ENCODE measurements at places on chromosomes 11 and 22.

DNA sequence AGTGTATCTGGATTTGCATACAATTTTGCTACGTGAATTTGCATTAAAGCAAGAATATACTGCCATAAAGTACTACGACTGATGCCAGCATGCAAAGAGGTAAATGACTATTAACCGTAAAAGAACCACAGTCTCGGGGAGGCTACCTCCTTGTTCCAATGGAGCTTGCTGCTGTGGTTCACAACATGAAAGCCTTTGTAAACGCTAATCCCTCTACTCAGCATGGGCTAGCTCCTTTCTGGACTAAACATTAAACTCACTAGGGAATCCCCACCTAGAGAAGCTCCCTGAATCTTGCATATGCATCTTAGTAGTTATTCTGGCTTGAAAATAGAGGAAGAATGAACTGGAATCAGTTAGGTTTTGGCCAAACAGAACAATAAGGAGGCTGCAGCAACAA is 60.5 kb upstream of the ARHGAP32 start:
- no peak for DNase-seq

DNA sequence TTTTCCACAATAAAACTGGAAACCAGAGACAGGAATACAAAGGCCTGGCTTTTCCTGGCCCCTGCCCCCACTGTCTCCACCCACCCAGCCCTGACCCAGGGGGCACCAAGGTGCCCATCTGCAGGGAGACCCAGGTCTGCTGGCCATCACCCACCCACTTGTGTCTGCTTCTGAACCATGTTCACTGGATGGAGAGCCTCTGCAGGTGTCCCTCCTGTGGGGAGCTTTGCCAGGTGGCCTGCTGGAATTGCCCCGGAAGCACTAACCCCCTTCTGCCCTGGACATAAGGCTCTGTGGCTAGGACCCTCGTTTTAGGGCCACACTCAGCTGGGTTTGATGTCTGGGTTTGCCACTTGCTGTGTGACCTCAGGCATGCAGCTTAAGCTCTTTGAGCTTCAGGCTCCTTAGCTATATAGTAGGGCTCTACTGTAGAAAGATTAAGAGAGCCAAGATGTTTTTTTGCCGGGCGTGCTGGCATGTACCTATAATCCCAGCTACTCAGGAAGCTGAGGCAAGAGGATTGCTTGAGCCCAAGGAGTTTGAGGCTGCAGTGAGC is 3.9 kb downstream of the SCARF2 start:
- no peak for DNase-seq

DNA sequence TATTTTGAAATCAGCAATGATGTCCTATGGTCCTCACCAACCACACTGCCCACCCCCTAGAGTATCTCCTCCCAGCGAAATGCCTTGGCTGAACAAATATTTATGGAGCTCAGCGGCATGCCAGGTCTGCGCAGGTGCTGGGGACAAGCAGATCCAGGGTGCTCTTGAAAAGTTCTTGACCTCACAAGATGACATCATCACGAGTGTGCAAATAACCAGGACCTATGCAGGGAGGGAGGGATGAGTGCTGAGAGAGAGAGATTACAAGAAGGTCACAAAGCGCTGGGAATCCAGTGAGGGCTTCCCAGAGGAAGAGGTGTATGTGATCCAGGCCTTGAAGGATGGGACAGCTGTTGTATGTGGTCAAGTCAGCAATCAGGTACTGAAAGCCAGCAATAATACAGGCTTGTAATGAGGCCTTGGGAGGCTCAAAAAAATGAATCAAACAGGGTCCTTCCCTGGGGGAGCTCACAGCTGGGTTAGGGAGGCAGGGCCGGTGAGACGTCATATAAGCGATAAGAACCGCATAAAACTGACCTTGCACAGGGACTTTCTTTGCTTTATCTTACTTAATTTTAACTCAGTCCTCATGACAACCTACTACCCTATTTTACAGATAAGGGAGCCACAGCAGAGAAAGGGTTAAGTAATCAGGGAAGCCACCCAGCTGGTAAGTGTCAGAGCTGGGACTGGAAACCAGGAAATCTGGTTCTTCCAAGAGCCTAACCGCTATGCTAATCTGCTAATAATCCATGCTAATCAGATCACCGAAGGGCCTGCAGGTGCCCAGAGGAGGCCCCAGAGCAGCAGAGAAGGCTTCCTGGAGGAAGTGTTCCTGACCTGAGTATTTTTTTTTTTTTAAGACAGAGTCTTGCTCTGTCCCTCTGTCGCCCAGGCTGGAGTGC is 8.2 kb downstream of the ARRB1 start:
- no peak for DNase-seq

DNA sequence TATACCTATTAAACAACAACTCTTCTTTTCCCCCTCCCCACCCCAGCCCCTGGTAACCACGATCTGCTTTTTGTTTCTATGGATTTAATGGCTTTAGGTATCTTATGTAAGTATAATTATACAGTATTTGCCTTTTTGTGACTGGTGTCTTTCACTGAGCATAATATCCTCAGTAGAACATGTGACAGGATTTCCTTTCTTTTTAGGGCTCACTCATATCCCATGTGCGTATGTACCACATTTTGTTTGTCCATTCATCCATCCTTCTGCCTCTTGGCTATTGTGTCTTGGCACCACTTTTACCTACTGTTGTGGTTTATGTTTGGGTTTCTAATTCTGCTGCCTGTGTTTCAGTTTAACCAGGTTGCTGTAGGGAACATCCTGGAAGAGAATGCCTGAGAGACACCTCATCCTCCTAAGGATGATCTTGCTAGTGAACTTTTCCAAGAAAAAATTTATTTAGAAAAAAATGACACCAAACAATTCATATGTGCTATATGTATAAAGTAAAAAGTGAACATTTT is 77.6 kb upstream of the SESN3 start:
- no peak for DNase-seq

DNA sequence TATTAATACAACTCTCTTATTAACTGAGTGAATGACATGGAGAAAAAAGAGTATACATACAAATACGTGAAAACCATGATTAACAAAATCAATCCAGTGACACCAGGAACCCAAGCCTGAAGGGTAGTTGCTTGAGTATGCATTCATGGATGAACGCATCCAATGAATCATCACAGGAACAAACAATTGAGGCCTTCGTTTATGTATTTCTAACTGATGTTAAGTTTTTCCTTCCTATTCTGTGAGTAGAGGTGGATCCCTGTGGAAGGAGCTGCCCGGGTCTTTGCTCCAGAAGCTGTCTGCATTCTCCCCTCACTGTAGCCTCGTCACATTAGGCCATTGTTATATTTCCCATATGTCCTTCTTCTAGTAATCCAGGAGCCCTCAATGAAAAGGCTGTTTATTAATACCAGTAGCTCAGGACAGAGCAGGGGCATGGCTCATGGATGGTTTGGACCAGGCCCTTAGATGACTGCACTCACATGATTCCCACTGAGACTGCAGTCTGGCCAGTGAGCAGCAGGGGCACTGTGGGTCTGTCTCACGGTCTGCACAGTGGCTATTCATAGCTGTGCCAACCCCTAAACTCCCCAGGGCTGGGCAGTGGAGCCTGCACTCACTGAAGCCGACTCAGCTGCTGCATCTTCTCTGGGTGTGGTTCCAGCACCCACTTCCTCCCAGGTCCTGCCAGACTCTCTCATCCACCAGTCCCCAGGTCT is 128.1 kb upstream of the TOP3B start:
- DNase-seq: peak; percentile 9

DNA sequence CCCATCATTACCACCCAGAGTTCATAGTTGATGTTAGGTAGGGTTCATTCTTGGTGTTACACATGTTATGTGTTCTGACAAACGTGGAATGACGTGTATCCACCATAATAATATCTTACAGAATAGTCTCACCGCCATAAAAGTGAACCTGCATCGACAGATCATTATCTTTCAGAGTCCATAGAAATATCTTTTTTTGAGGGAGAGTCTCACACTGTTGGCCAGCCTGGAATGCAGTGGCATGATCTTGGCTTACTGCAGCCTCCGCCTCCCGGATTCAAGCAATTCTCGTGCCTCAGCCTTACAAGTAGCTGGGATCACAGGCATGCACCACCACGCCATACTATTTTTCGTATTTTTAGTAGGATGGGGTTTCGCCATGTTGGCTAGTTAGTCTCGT is 113.9 kb downstream of the BCR start:
- no peak for DNase-seq

- DNase-seq: no peak
These were observed 46.4 kb downstream of the ELP4 start for GRCh38 chr11:31555938-31556337.

- DNase-seq: no peak
These were observed 129.7 kb downstream of the NCAM1 start for GRCh38 chr11:113090716-113091480.

DNA sequence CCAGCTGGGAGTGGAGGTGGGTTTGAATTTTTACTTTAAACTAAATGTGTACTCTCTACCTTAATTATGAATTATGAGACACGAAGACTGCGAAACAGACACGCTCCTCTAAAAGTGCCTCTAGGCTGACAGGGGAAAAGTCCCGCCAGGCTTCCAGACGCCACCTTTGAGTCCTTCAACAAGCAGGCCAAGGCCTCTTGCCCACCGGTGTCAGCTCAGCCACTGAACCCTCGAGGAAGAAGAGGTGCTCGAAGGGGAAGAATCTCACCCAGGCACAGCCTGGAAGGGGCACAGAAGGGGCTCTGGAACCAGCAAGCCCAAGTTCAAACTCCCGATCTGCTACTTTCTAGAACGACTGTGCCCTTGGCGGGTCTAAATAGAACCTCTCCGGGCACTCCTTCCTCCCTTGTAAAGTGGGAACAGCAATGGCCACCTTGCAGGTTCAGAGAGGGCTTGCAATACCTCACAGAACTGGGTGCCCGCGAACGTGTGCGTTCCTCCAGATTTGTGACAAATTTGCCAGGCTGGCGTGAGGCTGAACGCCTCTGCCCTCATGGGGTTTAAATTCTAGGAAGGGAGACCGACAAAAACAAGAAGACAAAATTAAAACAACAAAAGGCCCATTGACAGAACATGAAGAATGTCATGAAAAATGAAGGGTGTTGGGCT is 158.5 kb upstream of the GRK3 start:
- no peak for DNase-seq

- DNase-seq: no peak
These were observed 41.8 kb downstream of the GDPD4 start for GRCh38 chr11:77259641-77260040.

- DNase-seq: no peak
These were observed 50.4 kb upstream of the SEPTIN5 start for GRCh38 chr22:19663821-19664355.

- DNase-seq: no peak
These were observed 57.5 kb upstream of the CD82 start for GRCh38 chr11:44507896-44508445.

GRCh38 chr11:35141571-35141971 is 2.6 kb downstream of the CD44 start:
- no peak for DNase-seq

DNA sequence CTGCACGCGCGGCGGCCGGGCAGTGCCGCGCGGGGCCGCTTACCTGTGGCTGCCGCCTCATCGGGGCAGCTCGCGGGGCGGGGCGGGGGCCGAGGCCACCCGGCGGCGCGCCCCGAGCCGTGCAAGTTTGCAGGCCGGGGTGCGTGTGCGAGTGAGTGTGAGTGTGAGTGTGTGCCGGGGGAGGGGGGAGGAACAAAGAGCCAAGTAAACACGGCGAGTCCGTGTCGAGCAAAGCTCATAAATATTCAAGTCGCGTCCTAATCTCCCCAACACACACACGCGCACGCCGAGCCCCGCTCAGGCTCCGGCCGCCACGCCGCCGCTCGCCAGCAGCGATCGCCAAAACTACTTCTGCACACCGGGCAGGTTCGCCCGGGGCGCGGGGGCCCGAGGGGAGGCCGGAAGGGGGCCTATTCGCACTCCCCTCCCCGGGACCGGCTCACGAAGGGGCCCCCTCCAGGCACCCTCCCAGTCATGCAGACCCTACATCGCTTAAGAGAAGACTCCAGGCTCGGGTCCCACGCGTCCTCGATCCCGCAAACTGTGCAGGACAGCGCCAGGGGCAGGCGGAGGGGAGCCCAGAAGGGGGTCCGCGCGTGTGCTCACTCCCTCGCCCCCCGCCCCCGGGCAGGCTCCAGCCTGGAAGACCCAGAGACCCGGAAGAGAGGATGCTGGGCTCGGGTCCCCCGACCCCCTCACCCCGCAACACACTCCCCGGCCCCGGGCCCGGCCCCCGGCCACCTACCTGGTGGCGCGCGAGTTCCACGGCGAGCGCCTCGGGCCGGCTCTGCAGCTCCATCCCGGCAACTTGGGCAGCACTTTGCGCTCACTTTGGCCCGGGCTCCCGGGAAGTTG is 827 bp downstream of the PHF21B start:
- DNase-seq: no peak

GRCh38 chr11:62539238-62539925 is 7.2 kb downstream of the AHNAK start:
- peak; percentile 63 for DNase-seq

DNA sequence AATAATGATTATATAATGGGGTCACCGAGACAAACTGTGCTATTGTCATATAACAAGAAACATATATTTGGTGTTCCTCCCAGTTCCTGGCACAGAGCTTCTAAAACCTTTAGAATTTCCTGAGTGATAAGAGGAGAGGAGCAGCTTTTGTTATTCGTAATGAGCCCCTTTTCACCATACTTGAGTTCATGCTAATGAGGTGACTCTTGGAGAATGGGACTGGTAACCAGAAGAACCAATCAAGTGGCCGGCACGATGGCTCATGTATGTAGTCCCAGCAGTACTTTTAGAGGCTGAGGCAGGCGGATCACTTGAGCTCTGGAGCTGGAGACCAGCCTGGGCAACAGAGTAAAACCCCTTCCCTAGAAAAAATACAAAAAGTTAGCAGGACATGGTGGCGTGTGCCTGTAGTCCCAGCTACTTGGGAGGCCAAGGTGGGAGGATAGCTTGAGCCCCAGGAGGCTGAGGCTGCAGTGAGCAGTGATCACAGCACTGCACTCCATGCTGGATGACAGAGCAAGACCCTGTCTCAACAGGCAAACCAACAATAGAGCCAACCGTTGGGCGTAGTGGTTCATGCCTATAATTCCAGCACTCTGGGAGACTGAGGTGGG is 62.7 kb upstream of the FTH1 start:
- no peak for DNase-seq

DNA sequence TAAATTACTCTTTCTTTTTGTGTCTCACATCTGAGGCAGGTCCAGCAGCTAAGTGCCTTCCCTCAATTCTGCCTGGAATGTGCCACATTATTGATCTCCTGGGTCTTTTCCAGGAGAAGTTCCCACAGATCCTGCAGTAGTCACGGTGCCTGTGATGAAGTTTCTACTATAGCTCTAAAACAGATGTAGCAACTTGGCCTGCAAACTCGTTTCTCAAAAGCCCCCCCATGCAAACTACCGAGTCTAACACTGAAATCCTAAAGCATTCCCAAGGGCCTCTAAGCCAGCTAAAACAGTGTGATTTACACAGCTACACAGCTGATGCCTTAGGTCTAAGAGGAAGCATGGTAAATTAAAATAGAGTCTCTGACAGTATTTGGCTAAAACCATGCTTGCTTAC is 54.3 kb downstream of the DDI1 start:
- DNase-seq: no peak

GRCh38 chr11:120354779-120355178 is 18.6 kb downstream of the ARHGEF12 start:
- no peak for DNase-seq

- no peak for DNase-seq
These were observed 24.9 kb downstream of the CDKN1C start for GRCh38 chr11:2860636-2861035.
